PC-9 (cell line): ENCODE measurements at places on chromosomes 2 and 18. TPM values are rescaled to one million over a fixed set of nuclear protein-coding genes. Genes with fewer than 3 reads are reported as not detected.

ZNF407 gene
- 8.7 and 13.4 TPM in 2 replicates for total RNA-seq

SERPINB11 gene
- total RNA-seq: not detected in 2 replicates

CFC1 gene
- total RNA-seq: not detected in 2 replicates

MROH2A gene
- total RNA-seq: 1.4 and 2.9 TPM in 2 replicates

MCEE gene
- total RNA-seq: 12.5 and 15.8 TPM in 2 replicates

KCNG2 gene
- total RNA-seq: not detected in 2 replicates

SMYD1 gene
- not detected in 2 replicates for total RNA-seq
